Activated CD4-positive, alpha-beta T cell treated with anti-CD3 and anti-CD28 coated beads for 4 hours (primary cell): ENCODE measurements at places on chromosomes 12 and 14.

DNA sequence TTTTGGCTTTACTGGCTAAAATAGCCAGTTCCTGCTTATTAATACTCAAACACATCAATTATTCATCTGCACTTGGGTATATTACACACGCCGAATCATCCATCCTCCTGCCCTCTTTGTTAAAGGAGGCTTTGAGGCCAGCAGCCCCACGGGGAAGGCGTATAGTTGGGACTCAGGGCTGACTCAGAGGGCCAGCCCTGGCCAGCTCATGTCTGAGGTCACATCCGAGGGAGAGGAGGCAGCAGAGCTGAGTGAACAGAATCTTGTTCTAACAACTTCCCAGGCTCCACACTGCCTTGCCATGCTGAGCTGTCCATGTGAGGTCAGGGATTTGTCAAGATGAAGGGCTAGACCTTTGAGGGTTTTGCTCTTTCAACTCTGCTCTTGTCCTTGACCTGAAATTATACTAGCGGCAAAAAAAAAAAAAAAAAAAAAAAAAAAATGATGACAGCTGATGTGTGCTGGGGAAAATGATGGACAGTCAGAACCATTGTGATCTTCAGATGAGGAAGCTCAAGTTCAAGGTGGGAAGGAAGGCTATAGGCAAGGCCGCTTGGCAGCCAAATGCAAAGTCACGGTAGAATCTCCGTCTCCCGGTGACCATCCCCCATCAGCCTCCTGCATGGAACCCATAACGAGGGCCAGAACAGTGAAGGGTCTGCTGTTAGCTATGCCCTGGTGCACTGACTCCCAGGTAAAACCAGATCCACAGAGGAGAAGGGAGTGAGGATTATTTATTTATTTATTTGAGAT lies 12.5 kb upstream of the MARK3 start:
- no peak for DNase-seq

DNA sequence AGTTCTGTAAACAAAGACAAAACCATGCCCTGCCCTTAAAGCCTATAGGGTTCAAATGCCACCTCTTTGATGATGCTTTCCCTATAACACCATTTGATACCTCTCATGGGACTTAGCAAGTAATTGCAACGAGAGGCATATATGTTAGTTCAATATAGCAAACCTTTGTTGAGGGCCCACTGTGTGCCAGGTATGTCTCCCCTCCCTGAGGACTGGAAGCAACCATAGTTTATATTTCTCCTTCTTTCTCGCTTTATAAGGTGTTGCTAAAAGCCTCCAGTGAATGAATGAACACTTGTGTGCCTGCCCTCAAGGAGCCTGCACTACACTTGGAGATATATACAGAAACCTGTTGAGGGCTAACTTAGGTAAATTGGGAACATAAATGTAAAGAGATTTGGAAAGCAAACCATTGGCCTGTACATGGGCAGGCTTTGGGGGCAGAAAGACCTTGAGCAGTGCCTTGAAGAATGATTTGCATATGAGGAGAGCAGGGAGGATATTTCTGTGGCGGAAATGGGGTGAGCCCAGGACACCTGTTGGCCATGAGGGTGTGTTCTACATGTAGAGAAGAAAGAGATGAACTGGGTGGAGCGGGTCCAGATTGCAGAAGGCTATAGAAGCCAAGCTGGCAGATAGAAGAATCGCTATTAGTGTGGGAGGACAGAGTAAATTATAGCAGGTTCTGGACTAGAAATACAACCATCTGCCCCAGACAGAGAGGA lies 1.8 kb upstream of the CKAP4 start:
- no peak for DNase-seq

- peak; percentile 27 for DNase-seq
Observed at GRCh38 chr12:9039397-9039977, 50.1 kb downstream of the KLRG1 start.

DNA sequence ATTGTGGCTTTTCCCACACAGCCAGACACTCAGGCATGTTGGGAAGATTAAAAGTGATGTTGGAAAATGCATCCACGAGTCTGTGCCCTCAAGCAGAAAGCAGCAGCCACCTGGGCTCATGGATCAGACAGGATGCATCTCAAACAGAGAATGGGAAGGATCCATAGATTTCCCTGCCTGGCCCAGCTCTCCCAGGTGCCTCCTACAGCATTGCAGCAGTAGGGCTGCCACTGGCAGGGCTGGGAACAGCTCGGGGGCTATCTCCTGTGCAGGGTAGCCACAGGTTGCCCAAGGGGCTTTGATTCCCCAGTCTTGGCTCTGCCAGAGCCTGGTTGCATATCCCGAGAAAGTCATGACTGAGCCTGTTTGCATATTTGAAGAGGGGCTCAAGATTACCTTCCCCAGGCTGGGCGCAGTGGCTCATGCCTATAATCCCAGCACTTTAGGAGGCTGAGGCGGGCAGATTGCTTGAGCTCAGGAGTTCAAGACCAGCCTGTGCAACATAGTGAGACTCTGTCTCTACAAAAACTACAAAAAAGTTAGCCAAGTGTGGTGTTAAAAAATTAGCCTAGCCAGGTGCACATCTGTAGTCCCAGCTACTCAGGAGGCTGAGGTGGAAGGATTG lies 19.5 kb downstream of the C14orf132 start:
- no peak for DNase-seq

- no peak for DNase-seq
Observed at GRCh38 chr14:90508536-90509254, 111.9 kb downstream of the CALM1 start.

DNA sequence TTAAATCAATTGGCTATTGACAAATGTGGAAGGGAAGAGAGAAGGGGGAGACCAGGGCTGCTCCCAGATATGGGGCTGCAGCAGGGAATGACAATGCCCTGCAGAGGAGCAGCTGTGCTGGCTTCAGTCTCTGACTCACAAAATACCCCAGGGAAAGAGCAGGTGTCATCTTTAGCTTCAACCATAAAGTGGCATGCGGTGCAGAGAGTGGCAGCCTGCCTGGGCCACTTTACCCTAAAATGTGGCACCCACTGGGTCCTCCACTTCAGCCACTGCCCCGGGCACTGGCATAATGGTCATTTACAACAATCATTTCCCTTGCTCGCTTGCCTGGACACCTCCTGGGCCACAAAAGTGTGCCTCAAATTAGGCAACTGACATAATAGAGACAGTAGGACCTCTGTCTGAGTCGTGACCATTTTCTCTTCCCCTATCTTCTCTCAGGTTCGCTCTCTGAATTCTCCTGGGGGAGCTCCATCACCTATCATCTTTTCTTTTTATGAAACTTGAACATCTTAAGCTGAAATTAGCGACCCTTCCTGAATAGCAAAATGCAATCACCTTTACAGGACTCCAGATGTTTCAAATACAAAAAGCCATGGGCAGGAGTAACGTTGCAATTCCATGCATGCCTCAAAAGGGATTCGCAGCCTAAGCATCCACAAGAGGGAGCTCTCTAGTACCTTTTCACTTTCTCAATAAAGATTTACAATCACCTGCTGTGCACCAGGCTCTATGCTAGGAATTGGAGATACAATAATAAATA lies 179.9 kb upstream of the ATF7IP start:
- DNase-seq: peak; percentile 6

DNA sequence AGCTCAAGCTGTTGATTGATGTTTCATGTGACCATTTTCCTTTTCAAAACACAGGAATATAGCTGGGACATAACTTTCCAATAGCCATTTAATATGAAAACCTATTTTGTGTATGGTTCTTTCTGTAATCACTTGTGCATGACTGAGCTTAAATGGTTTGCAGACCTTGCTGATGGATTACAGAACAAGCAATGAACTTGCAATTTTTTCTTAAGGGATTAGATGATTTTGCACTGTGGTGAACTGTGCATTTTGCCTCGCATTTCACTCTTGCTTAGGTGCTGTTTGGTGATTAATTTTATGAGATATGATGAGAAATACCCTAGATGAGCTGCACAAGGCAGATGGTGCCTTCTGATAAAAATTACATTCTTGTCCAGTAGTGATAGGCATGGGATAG lies 419.0 kb upstream of the FBXO33 start:
- no peak for DNase-seq

DNA sequence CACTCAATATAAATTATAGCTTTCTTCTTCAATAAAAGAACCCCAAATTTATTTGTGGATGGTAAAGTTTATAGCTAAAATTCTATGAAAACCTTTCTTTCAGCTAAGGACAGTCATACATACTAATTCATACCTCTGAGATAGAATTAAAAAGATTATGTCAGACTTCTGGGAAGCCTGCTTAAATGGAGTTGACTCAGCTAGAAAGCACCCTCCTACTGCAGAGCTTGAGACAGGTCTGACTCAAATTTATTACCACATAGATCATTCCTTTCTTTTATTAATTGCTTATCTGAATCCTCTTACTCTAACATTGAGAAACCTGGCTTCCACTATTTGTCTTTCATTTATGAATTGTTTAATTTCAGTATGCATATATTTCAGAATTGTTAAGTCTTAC lies 1007.0 kb upstream of the LRFN5 start:
- DNase-seq: no peak

GRCh38 chr14:94079891-94080620 lies 946 bp downstream of the DDX24 start:
- DNase-seq: peak; percentile 11

DNA sequence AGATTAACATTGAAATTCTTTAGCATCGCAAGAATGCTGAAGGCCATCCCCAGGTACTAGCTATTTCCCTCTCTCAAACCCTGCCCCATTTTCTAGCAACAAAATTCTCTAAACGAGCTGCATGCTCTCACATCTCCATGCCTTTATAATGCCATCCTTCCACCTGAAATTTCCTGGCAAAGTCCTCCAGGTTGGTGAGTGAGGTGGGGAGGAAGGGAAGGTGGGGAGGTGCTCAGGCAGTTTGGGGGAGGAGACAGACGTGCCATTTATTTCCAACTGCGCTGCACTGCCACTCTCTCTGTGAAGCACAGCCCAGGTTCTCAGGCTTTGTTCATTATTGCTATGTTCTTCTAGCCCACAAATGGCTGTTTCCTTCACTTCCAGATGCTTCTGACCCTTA lies 208.4 kb downstream of the PAWR start:
- DNase-seq: no peak

DNA sequence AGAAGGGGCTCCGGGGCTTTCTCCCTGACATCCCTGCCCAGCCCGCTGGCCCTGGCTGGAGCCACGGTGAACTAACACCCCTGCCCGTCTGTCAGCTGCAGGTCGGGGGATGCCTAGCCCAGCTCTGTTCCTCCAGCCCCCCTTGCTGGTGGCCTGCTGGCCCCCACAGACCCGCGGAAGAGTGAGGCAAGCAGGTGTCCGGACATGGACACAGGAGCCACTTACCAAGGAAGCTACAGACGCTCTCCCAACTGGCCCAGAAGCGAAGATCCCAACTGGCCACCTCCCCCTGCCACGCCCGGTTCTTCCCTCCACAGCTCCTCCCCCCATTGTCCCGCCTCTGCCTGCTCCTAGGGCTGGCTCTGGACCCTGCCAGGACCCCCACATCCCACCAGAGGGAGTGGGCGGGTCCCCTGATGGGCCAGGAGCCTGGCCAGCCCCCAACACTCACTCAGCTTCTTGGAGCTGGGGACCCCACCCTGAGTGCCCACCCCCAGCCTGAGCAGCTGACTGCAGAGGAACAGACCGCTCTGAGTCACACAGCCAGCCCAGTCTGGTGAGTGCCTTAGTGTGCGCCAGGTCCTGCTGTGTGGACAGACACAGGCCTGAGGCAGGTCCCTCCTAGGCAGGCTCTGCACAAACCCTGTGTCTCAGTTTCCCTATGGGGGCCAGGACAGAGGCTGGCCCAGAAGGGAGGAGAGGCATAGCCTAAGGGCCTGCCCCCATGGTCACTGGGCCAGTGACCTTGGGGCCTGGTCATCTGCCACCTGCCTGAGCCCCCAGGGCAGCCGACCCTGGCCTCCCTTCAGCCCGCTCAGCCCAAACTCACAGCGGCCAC lies 7.7 kb downstream of the AHNAK2 start:
- DNase-seq: no peak

GRCh38 chr14:105377555-105378182 lies 20.7 kb upstream of the TEX22 start:
- DNase-seq: no peak

GRCh38 chr12:89991807-89992590 lies 283.4 kb upstream of the ATP2B1 start:
- no peak for DNase-seq

- DNase-seq: no peak
Observed at GRCh38 chr14:76729258-76729657, 32.0 kb upstream of the VASH1 start.

DNA sequence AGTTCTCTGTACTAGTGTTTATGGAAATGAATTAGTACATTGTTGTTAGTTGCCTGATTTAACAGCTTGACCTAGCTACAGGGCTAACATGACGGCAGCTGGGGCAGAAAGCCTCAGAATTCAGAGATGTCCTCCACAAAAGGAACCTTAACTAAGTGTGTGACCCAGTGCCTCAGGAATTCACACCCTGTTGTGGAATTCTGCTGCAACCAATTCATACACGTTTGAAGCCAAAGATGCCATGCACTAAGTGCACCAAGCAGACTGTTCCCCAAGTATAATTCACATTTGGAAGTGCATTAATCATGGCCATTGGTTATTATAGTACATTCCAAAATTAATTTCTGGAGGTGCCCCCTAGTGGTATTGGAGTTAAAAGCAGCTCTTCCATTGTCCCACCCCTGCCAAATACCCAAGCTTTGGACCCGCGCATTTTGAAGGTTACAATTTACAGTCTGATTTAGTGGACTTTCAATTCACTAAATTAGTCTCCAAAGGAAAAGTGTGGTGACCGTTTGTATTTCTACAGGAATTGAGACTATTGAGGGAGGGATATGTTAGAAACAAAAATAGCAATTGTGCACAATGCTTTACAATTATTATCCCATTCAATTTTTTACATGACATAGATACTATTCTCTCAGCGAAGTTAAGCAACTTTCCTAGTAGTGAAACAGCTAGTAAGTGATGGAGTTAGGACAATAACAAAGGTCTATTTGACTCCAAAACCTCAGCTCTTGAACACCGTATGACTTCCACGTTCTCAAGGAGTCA lies 85.9 kb downstream of the PAX9 start:
- DNase-seq: no peak

DNA sequence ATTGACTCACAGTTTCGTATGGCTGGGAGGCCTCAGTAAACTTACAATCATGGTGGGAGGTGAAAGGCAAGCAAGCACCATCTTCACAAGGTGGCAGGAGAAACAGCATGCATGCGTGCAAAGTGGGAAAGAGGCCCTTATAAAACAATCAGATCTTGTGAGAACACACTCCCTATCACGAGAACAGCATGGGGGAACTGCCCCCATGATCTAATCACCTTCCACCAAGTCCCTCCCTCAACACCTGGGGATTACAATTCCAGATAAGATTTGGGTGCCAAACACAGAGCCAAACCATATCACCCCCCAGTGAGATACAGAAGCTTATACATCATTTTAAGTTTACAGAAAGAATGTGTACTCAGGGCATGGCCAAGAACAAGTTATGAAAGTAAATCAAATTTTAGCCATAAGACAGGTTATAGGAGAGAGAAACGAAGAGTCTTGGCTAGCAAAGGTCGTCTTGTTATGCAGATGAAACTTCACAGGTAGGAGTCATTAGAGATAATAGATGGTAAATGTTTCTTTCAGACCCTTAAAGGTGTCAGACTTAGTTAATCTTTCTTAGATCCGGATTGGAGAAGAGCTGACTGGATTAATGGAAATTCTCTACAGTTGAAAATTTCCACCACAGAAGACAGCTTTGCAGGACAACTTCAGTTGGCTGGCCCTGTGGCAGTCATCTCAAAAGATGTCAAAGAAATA lies 79.8 kb upstream of the SEL1L start:
- no peak for DNase-seq

- no peak for DNase-seq
Observed at GRCh38 chr14:93956514-93957332, 19.6 kb downstream of the ASB2 start.

- DNase-seq: no peak
Observed at GRCh38 chr14:68089146-68089731, 269.7 kb downstream of the RAD51B start.

- DNase-seq: no peak
Observed at GRCh38 chr14:42909659-42910058, 1303.0 kb downstream of the LRFN5 start.
